NCI-H1694 (cell line): ENCODE measurements at places on chromosomes 6 and 20.

DNA sequence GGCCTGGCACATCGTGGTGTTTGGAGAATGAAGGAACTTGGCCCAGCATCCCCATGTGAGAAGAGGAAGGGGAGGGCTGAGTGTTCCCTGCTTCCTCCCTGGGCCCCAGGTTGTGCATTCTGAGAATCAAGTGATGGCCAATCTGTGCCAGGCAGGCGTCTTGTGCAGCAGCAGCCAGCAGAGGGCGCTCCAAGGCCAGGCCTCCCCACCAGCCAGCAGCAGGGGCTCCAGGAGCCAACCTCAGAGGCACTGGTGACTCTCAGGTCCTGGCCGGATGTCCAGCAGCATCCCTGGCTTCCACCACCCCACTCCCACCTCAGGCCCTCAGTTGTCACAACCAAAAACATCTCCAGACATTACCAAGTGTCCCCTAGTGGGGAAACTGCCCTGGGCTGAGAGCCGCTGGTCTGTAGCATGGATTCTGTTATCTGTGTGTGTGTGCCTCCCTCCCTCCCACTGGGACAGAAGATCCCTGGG is 192.0 kb downstream of the PREX1 start:
- peak; percentile 32 for DNase-seq

GRCh38 chr20:11918391-11918845 is 725 bp downstream of the BTBD3 start:
- DNase-seq, result no peak

GRCh38 chr20:6993511-6993910 is 226.0 kb downstream of the BMP2 start:
- DNase-seq, result no peak

- no peak for DNase-seq
Observed at GRCh38 chr6:144435602-144436426, 150.7 kb downstream of the UTRN start.

- DNase-seq, result no peak
Observed at GRCh38 chr6:83970582-83970981, 63.0 kb upstream of the MRAP2 start.

DNA sequence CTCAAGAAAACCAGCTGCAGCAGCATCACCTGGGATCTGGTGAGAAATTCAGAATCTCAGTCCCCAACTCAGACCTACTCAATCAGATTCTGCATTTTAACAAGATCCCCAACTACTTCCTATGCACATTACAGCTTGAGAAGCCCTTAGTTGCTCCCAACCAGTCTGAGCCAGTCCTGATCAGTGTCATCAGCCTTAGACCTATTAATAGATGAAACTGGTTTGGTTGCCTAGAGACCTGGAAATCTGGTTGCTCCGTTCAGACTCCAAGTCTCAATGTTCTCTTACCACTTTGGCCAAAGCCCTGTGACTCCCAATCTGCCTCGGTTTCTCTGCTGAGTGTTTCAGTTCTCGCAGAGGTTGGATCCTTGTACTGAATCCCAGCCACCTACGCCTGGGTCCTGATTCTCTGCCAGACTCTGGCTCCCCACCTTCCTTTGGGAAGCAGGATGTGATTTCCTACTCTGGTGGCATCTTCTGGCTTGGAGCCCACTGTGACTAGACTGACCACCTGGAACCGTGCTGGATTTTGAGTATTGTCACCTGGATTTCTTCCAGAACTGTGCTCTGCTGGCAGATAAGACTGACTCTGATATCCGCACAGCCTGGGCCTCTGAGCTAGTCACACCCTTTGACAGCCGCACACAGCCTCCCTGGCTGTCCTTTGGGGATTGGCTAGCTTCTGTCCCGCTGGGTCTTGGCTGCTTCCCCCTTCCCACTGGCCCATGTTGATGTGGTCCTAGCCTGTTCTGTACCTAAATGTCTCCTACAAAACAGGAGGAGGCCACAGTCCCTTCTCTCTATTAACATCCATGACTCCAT is 20.3 kb upstream of the ATXN1 start:
- DNase-seq, result no peak

GRCh38 chr6:9535106-9535505 is 879.8 kb downstream of the TFAP2A start:
- no peak for DNase-seq

DNA sequence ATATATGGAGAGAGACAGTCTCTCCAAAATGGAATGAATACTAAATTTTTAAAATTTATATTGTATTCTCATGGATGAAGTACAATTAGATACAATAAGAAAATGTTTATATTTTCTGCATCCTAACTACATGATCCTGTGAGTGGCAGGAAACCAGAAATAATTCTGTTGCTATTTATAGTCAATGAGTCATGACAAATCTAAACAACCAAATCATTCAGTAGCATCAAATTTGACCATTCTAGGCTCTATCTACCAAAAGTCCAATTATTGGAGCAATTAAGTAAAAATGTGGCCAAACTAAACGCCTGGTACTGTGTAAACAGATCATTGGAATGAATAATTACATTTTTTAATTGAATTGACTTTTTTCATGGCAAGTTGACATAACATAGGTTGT is 959.8 kb downstream of the EPHA7 start:
- no peak for DNase-seq

DNA sequence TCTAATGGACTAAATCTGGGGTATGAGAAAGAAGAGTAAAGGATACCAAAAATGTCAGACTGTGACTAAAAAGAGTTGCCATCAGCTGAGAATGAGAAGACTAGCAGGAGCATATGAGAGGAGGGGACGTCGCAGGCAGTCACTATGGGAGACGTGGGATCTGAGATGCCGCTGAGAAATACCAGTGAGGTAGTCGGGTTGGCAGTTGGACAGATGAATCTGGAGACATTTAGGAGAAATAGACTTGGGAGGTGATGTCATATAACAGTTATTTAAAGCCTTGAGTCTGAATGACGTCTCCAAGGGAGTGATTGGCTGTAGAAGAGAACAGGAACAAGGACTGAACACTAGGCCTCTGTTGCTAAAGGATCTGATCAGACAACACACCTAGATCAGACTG is 51.5 kb upstream of the TRIM26 start:
- DNase-seq, result no peak

- no peak for DNase-seq
Observed at GRCh38 chr6:135173242-135173988, 7.7 kb upstream of the MYB start.

DNA sequence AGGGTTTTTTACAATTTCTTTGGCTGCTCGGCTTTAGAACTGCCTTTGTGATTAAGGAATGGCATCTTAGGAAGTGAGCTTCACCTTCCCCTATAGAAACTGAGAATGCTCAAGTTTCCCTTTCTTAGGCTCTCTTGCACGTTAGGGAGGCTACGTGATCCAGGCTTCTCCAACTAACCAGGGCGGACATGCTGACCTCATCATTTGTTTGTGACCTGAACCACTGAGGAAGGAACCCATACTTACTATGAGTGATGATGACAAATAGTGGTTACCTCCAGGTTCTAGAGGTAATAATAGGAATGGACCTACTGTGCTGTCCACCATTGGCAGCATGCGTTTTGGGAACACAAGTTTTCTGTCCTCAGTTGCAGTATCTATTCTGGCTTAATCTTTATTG is 645.8 kb downstream of the C6orf118 start:
- DNase-seq, result no peak

GRCh38 chr20:62350629-62351422 is 16.3 kb downstream of the LAMA5 start:
- no peak for DNase-seq

DNA sequence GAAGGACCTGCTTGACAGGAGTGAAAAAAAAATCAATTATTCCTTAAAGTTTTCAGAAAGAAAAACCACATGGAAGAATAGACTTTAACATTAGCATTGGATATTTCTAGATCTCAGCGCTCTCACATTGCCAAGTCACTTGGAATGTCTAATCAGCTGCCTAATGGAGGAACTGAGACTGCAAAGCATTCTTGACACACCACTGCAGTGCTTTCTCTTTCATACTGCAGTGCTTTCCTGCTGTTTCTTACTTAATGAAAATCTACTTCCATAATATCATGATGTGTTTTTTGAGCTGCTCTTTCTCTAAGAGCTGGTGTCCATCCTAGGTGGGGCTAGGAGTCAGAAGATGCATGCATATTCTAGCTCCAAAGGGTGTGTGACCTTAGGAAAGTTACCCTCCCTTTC is 20.4 kb upstream of the MCM3 start:
- no peak for DNase-seq

GRCh38 chr20:63752411-63753101 is 13.0 kb downstream of the SLC2A4RG start:
- DNase-seq, result no peak

GRCh38 chr6:168333039-168333438 is 13.5 kb upstream of the DACT2 start:
- no peak for DNase-seq

DNA sequence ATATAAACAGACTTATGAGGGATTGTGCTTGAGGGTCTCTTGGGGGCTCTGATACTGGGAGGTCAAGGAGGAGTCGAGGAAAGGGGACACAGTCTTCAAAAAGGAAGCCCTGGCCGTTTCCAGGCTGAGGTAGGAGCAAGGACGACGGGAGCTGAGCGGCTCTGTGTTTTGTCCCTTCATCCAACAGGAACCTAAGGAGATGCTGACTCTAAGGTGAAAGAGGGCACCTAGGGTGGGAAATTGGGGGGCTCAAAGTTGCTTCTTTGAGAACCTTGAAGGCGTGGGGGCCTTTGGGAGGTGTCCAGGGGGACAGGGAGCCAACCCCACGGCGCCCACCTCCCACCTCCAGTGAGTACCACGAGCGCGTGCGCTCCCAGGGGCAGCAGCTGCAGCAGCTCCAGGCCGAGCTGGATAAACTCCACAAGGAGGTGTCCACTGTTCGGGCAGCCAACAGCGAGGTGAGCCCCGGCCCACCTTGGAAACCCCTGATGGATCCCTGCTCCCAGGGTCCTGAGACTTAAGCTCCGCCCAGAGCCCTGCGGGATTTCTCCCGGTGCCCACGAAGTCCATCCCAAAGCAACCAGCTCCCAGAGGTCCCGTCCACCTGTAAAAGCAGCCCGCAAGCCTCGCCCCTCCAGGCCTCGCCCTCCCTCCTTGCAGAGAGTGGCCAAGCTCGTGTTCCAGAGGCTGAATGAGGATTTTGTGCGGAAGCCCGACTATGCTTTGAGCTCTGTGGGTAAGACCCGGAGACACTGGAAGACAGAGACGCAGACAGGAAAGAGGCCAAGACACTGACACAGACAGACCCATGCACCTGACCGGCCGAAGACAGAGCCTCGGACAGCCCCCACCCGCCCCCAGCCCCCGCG is 2.9 kb downstream of the SPAG4 start:
- DNase-seq, result no peak

GRCh38 chr6:113385020-113385431 is 472.1 kb upstream of the MARCKS start:
- DNase-seq, result no peak

DNA sequence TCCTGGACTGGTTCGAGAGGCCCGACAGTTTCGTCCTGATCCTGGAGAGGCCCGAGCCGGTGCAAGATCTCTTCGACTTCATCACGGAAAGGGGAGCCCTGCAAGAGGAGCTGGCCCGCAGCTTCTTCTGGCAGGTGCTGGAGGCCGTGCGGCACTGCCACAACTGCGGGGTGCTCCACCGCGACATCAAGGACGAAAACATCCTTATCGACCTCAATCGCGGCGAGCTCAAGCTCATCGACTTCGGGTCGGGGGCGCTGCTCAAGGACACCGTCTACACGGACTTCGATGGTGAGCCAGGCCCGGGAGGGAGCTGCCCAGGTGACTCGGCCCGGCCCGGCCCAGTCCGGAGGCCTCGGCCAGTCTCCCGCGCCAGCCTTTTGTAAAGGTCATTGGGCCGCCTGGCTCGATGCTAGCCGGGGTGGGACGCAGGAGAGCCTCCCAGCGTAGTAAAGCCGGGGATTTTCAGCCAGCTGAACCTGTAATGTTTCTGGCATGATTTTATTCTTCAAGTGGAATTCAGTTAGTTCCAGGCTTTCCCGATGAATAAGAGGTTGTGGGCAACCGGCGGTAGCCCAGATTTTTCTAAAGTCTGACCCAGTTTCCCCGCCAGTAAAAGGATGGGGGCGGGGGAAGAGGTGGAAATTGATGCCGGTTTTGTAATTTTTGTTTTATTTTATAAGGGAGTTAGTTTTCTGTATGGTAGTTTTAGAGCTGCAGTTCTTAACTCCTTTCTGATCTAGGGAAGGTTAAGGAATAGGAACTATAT is 1.4 kb downstream of the PIM1 start:
- no peak for DNase-seq

- no peak for DNase-seq
Observed at GRCh38 chr6:130778946-130779657, 48.1 kb upstream of the SMLR1 start.

DNA sequence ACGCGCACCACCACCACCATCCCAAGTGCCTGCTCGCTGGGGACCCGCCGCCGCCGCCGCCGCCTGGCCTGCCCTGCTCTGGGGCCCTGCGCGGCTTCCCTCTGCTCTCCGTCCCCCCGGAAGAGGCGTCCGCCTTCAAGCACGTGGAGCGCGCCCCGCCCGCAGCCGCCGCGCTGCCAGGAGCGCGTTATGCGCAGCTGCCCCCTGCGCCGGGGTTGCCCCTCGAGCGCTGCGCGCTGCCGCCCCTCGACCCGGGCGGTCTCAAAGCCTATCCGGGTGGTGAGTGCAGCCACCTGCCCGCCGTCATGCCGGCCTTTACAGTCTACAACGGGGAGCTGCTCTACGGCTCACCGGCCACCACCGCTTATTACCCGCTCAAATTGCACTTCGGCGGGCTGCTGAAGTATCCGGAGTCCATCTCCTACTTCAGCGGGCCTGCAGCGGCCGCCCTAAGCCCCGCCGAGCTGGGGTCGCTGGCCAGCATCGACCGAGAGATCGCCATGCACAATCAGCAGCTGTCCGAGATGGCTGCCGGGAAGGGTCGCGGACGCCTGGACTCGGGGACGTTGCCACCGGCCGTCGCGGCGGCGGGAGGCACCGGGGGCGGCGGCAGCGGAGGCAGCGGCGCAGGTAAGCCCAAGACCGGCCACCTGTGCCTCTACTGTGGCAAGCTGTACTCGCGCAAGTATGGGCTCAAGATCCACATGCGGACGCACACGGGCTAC is 7.2 kb downstream of the PRDM13 start:
- DNase-seq, result peak; percentile 44

DNA sequence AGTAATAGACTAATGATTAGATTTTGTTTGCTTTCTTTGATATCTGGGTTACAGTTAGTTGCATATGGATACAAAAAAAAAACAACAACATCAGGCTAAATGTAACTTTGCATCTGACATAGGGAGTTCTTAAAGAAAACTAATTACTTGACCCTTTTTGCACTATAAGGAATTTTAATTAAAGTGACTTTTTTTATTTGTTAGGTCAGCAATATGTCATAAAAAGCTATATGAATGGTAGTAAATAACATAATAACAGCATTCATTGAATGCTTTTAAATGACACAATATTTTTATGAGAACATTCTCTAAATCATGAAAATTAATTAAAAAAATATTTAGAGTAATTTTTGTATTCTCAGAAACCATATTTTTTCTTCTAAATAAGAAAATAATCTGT is 183.6 kb downstream of the GRIK2 start:
- DNase-seq, result no peak

- DNase-seq, result no peak
Observed at GRCh38 chr20:62508641-62509051, 32.9 kb upstream of the GATA5 start.

GRCh38 chr6:135622081-135622480 is 124.5 kb upstream of the AHI1 start:
- no peak for DNase-seq
